ENCODE measurements at places on chromosomes 4 and X.

DNA sequence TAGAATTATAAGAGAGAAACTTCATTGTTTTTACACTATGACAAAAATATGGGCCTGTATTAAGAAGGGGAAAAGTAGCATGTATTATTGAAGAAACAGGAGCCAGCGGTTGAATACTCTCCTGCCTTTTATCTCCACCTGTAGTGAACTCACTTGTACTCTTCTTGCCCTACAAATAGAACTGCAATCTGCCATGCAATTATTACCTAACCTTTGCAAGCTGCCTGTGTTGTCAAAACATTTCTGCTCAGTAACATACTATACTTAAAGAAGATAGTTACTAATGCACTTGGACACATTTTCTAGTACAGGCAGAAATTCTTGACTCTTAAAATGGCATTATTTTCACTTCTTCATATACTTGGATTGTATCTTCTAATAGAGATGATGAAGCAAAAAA is 818.4 kb upstream of the GRID2 start:
- no peak overlapping the region for H3K27ac ChIP-seq
- no peaks in the 10 kb centered on the region for H3K27me3 ChIP-seq
- no peaks in the 10 kb centered on the region for H3K4me1 ChIP-seq

GRCh38 chr4:7201420-7202305 is 9.3 kb downstream of the SORCS2 start:
- peaks cover 16% of the 10 kb centered on the region for H3K27me3 ChIP-seq
- H3K4me1 ChIP-seq, result no peaks in the 10 kb centered on the region
- no peaks in the 10 kb centered on the region for H3K36me3 ChIP-seq
- no peak overlapping the region for H3K4me3 ChIP-seq

DNA sequence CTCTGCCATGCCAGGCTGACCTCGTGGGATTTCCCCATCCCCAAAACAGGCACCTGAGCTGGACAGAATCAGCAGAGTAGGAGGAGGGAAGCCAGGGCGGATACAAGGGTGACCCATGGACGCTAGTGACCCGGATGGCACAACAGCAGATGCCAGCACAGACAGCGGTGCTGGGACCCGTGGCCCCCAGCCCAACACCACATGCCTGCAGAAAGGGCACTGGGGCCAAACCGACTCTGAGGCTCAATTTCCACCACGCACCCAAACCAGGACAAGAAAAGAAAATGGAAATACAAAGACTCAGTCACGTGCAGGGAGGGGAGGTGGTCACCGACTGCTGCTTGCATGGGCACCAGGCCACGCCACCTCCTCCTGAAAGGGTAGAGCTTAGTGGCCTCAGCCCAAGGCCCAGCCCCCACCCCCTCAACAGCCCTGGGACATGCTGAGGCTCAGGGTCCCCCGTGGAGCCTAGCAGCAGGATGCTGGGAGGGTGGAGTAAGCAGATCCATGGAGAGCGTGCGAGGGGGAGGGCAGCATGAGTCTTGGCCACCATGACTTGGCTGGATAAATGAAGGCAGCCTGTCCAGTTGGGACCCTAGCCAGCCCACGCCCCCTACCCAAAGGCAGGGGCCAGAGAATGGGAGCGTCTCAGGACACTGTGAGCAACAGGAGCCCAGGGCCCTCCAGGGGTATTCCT is 47.7 kb downstream of the C4orf50 start:
- no peaks in the 10 kb centered on the region for H3K4me1 ChIP-seq
- H3K36me3 ChIP-seq, result no peaks in the 10 kb centered on the region
- no peak overlapping the region for H3K27ac ChIP-seq
- no peak overlapping the region for H3K4me3 ChIP-seq
- no peak for DNase-seq

DNA sequence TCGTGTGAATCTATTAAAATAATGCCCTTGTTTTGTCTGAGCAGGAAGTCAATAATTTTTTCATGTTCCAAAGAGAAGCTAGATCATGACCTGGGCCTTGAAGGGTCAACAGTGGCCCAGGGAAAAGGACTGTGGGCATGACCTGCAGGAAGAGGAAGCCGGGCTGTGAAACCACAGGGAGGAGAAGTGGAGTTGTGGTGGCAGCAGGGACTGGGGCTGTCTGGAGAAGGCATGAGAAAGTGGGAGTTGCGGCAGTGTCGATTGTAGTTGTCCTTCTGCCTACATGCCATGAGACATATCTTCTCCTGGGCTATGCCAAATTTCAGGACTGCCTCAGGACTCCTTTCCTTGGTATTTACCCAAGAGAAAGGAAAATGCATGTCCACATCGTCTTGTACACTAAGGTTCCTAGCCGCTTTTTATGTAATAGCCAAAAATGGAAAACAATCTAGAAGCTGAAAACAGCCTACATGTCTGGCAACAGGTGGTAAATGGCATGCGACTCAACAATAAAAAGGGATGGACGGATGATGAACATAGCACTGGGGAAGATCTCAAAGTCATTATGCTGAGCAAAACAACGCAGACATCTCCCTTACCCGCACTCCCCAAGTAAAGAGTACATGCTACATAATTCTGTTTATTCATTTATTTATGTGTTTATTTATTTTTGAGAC is 13.6 kb upstream of the PTTG2 start:
- H3K4me1 ChIP-seq, result peaks cover 43% of the 10 kb centered on the region
- no peak for DNase-seq
- peaks cover 7% of the 10 kb centered on the region for H3K36me3 ChIP-seq
- no peak overlapping the region for H3K4me3 ChIP-seq
- H3K27ac ChIP-seq, result no peak overlapping the region

DNA sequence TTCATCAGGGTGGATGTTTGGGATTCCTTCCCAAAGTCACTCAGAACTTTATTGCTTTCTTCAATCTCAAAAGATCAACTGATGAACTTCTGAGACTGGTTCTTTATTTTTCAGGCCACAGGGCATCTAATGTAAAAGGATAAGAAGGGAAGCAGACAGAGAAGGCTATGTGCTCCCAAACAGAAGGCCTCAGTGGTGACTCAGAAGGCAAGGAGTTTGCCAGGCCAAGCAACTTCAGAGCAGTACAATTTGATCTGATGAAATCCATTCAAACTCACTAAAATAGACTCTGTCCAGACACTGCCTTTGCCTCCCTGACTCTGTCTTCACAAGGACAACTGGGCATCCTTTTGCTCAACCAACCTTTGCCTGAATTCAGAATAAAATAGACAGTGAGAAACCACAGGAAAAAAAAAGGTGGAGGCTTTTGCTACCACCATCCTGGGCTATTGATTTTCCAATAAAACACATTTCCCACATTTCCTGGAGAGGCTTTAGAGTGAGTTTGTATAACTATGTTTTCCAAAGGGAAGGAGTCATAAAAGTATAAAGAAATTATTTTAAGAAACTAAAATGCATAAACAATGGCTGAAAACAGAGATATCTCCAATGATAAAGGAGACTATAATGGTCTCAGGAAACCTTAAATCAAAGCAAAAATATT is 55.2 kb downstream of the ARHGEF6 start:
- H3K4me1 ChIP-seq, result peaks cover 19% of the 10 kb centered on the region
- no peak overlapping the region for H3K27ac ChIP-seq
- H3K36me3 ChIP-seq, result peaks cover 19% of the 10 kb centered on the region
- H3K4me3 ChIP-seq, result no peak overlapping the region
- no peak for DNase-seq
- no peaks in the 10 kb centered on the region for H3K27me3 ChIP-seq

- no peak overlapping the region for H3K4me3 ChIP-seq
- H3K27ac ChIP-seq, result no peak overlapping the region
- DNase-seq, result no peak
- H3K36me3 ChIP-seq, result no peaks in the 10 kb centered on the region
These were observed 8.3 kb downstream of the SPATA18 start for GRCh38 chr4:52059372-52059771.

DNA sequence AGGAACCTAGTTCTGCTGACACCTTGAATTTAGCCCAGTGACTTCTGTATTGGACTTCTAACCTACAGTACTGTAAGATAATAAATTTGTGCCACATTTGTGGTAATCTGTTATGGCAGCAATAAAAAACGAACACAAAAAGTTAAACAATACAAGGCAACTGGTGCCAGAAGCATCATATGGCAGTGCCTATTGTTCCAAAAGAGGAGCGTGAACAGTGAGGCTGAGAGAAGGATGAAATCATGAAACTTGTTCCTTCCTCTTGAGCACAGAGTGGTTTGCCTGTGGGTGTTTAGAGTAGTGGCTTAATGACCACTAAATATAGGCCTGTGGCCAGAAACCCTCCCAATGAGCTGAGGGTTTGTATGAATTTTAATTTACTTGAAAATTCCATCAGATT is 69.7 kb upstream of the PGRMC2 start:
- DNase-seq, result no peak
- H3K4me3 ChIP-seq, result no peak overlapping the region

GRCh38 chrX:22032084-22032483 is at the start of gene PHEX:
PHEX (plus strand) TSS chrX:22032325; CDS start chrX:22033006, 681 bp downstream.
- H3K27me3 ChIP-seq, result no peaks in the 10 kb centered on the region
- H3K4me3 ChIP-seq, result no peak within 1 kb of the TSS
- peaks cover 18% of the 10 kb centered on the region for H3K4me1 ChIP-seq

- no peak overlapping the region for H3K27ac ChIP-seq
- H3K36me3 ChIP-seq, result no peaks in the 10 kb centered on the region
- no peaks in the 10 kb centered on the region for H3K4me1 ChIP-seq
- no peak overlapping the region for H3K4me3 ChIP-seq
- no peaks in the 10 kb centered on the region for H3K27me3 ChIP-seq
- no peak for DNase-seq
These were observed 488.2 kb downstream of the PABPC4L start for GRCh38 chr4:133713340-133713739.

DNA sequence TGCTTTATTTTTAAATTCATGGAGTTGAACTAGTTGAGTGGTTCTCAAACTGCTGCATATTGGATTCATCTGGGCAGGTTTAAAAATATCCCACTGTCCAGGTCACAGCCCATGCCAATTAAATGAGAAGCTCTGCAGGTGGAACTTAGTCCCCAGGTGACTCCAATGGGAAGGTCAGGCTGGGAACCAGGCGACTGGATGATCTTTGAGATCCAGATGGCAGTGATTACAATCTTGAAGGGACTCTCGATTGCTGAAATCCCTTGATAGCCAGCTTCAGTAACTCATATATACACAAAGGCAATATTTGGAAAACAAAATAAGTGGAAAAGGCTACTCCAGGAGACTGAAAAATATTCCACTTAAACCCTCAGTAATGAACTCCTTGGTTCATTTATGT is 8.1 kb downstream of the ADH1A start:
- H3K27me3 ChIP-seq, result no peaks in the 10 kb centered on the region
- no peak overlapping the region for H3K4me3 ChIP-seq
- H3K4me1 ChIP-seq, result no peaks in the 10 kb centered on the region
- H3K36me3 ChIP-seq, result no peaks in the 10 kb centered on the region
- no peak for DNase-seq

GRCh38 chr4:476501-476900 is 22.5 kb downstream of the ZNF721 start:
- no peak overlapping the region for H3K27ac ChIP-seq
- H3K4me3 ChIP-seq, result no peak overlapping the region
- DNase-seq, result no peak
- no peaks in the 10 kb centered on the region for H3K27me3 ChIP-seq
- H3K4me1 ChIP-seq, result peaks cover 35% of the 10 kb centered on the region

- no peak for DNase-seq
- H3K4me1 ChIP-seq, result peaks cover 38% of the 10 kb centered on the region
- no peak overlapping the region for H3K27ac ChIP-seq
- H3K27me3 ChIP-seq, result no peaks in the 10 kb centered on the region
- no peak overlapping the region for H3K4me3 ChIP-seq
These were observed 87.2 kb downstream of the FRYL start for GRCh38 chr4:48692897-48693296.

DNA sequence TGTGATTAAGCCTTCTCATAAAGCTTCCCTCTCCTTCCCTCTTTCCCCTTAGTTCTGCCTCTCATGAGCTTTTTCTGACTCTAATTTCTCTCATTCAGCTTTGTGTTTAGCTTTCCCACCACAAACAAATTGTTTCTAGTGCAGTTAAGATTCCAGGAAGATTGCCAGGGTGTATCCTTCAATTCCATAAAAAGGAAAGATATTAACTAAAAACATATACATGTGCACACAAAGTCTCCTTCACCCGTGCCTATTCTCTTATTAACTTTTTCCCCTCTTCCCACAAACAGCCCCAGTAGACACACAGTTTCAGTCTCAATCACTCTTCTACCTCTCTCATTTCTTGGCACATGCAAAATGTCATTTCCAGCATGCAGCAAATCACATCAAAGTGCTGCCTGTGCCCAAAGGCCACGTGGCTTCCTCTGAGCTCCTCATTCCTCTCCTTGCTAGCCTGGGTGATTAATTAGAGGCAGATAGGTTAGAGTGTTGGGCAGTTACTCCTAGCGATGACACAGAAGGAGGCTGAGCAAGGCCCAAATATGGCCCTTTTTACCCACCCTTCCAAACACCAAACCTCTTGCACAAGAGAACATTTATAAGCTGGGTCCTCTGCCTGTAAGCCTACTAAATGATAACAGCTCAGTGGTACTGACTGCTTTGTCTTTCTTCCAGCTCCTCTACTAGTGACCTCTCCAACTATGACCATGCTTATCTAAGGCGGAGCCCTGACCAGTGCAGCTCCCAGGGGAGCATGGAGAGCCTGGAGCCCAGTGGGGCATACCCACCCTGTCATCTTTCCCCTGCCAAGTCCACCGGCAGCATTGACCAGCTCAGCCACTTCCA is 159.6 kb downstream of the SOWAHB start:
- H3K4me1 ChIP-seq, result no peaks in the 10 kb centered on the region
- no peaks in the 10 kb centered on the region for H3K27me3 ChIP-seq
- H3K36me3 ChIP-seq, result no peaks in the 10 kb centered on the region
- H3K4me3 ChIP-seq, result no peak overlapping the region
- no peak overlapping the region for H3K27ac ChIP-seq

GRCh38 chr4:132646186-132646585 is 502.9 kb upstream of the PCDH10 start:
- H3K27ac ChIP-seq, result no peak overlapping the region
- no peak overlapping the region for H3K4me3 ChIP-seq
- no peaks in the 10 kb centered on the region for H3K36me3 ChIP-seq
- no peaks in the 10 kb centered on the region for H3K4me1 ChIP-seq

DNA sequence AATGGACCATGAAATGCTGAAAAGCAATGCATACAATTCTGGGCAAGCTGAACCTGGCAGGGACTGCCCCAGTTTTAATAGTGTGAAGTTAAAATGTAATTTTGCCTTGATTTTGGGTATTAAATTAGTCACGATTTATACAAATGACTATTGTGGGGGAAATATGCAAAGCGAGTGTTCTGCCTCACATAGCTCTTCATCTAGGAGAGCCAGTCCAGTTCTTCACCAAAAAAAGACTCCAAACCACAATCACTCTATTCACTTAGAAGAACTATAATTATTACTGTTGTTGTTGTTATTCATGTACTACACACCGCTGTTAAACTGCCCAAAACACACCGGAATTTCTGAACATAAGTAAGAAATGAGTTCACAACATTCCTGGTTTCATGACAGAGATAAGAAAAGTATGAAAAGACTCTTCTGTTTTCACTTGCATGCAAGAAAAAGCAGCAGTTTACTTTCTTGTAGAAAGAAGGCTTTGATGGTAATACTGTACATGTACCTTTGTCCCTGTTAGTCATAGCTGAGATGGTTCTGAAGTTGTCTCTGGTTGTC is 101.9 kb downstream of the QRFPR start:
- H3K4me3 ChIP-seq, result no peak overlapping the region
- no peaks in the 10 kb centered on the region for H3K36me3 ChIP-seq
- no peak overlapping the region for H3K27ac ChIP-seq
- H3K27me3 ChIP-seq, result peaks cover 1% of the 10 kb centered on the region
